Nucleus accumbens (tissue), 56 donors: ENCODE measurements at places on chromosomes 6 and 20.

GRCh38 chr6:155595284-155595683 lies 139.6 kb upstream of the NOX3 start:
- no peak for DNase-seq

DNA sequence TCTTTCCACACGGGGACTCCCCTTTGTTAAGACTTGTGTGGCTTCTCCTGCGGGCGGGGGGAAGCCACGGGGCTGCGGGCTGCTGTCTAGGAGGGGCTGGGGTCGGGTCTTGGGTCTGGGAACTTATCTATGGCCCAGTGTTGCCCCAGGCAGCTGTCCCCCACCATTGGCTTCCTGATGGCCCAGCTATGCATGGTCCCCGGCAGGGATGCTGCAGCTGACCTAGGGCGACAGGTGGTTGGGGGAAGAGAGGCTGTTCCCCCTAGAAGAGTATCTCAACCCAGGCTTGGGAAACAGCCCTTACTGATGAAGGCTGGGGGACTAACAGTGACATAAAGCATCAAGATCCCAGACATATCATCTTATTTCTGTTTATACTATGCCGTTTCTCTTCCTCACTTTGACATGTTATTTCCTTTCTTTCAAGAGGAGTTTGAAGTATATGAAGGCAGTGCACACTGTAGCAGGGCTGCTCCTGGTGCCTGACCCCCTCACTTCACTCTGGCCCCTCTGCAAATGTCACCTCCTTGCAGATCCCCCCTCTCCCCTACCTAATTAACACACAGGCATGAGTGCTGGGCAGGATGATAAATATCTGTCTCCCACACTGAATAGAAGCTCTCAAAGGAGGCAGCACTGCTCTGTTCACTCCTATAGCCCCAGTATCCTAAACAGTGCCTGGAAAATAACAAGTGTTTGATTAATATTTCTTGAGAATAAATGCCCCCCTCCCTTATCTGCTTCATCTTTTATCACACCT lies 87.0 kb downstream of the HIVEP2 start:
- DNase-seq, result no peak

DNA sequence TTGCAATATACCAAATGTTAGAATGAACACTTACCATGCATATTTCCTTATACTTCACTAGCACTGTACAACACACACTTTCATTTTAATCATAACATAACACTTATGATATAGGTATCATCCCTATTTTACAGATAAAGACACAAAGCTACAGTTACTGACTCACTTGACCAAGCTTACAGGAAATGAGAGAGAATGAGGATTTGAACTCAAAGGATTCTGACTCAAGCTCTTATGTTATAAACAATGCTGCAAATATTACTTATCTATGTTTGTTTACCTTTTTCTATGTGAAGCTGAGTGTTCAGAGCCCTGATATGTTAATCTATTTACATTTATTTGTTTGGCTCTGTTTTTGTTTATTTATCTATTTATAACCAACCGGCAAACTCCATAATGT lies 245.4 kb downstream of the PTPRK start:
- no peak for DNase-seq

DNA sequence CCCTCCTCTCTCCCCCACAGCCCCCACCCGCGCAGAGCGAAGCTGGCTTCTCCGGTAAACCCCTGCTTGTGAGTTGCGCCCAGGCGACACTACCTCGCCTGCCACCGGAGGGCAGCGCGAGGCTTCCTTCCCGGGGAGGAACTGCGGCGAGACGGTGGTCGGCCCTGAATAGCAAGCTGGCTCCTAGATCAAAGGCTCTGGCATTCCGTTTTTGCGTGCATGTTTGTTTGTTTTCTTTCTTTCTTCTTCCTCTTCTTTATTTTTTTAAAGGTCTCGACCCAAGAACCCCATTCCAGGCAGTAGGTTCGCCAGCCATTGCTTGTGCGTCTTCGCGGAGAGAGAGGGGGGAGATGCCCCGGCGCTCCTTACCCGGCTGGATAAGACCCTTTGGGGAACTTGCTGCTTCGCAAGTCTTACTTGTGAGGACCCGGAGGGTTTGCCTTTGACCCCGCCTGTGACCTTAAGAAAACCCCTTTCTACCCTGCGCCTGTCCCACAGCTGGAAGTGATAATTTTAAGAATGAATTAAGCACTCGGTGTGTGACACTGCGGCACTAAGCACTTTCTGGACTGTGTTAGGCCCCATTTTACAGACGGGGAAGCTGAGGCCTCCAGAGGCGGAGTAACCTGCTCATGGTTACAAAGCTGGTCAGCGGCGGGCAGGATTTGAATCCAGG lies 92.7 kb upstream of the SIRPA start:
- peak; percentile 82 for DNase-seq

DNA sequence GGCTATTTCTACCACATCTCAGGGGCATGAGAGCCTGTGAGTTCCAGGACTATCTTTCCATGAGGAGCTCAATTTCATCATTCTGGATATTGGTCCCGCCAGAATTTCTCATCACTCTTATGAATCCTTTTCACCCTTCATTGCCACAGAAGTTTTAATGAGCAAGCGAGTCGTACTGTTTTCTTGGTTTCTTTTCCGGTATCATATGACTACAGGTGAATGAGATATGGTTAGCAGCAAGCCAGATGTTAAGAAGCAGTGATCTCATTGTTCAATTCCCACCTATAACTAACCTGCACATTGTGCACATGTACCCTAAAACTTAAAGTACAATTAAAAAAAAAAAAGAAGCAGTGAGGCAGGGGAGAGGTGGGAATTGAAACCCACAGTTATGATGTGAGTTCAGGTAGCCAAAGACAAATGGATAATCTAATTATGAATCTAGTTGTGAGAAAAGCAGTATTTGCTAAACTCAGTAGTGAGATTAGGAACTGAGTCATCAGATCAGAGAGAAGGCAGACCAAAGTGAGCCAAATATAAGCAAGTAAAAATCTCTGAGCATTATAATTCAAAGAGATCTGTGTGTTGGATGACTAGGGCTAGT lies 78.0 kb upstream of the ELOVL5 start:
- no peak for DNase-seq

GRCh38 chr6:31114541-31114878 lies at the start of gene PSORS1C1:
TSS of gene PSORS1C1 (plus strand) at chr6:31114800. CDS start at chr6:31129633, 14,833 bp downstream.
- no peak for DNase-seq

- DNase-seq, result no peak
Observed at GRCh38 chr6:110342759-110343158, 15.4 kb downstream of the METTL24 start.

GRCh38 chr6:22102671-22103070 lies 194.2 kb downstream of the PRL start:
- no peak for DNase-seq

DNA sequence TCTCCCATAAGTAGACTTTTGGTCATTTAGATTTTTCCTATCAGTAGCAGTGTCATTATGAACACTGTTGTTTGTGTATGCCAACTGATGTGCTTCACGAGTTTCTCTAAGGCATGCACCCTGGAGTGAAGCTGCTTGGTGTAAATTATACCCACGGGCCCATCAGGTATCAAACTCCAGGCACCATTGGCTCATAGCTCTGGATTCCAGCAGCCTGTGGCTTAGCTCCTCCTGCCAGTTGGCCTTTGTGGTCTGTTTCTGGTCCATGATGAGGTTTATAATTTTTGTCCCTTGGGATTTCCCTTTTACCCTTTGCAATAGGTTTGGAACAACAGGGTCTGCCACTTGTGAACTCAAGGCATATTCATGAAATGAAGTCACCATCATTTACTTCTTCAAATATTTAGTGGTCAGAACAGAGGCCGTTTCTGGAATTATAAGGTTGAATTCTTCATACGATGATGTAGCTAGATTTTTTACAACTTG lies 350.5 kb downstream of the PRL start:
- DNase-seq, result no peak
